Mesothelial cell of epicardium (in vitro differentiated cells): ENCODE measurements at places on chromosomes 4 and X. TPM values are rescaled to one million over a fixed set of nuclear protein-coding genes. Genes with fewer than 3 reads are reported as not detected.
A peak's percentile ranks its signal among the peaks of the same experiment; 100 is the strongest.

Gene AKAP14
- not detected in 3 replicates for total RNA-seq

Gene SLITRK2
- 0.85 to 1.2 TPM (median 0.95 TPM) in 3 replicates for total RNA-seq

Gene FAM47B
- not detected in 3 replicates for total RNA-seq

Gene SYNPO2
- total RNA-seq = 20.6 to 23.4 TPM (median 22.6 TPM) in 3 replicates

Gene CSN1S1
- total RNA-seq = not detected in 3 replicates

Gene RAB39B
- total RNA-seq = 1.6 to 1.9 TPM (median 1.7 TPM) in 3 replicates

Gene NXF2B
- total RNA-seq = not detected in 3 replicates

Gene ADGRG2
- 0.98 to 1.0 TPM (median 0.99 TPM) in 3 replicates for total RNA-seq

Gene MAP9
- 20.6 to 22.4 TPM (median 21.2 TPM) in 3 replicates for total RNA-seq

DNA sequence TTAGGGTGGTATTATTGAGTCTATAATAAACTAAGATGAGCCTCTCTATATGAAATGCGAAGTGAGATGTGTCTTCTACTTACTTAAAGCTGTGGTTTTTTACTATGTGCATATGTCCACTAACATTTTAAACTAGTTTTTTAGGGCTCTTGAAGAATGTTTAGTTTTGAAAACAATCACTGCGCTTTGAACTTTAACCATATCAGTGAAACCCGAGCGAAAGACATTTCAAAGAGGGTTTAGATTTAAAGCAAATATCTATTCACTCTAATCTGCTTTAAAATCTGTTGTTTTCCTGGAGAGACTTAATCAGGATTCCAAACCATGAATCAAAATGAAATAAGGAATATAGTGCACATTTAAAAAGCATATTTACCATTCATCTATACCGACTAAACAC is 24.8 kb upstream of the SLC7A11 start:
- H3K27ac ChIP-seq = peak overlapping the region; percentile 53
- H3K27me3 ChIP-seq = no peaks in the 10 kb centered on the region
- no peak for DNase-seq
- peaks cover 21% of the 10 kb centered on the region for H3K4me1 ChIP-seq
- H3K4me3 ChIP-seq = no peak overlapping the region

DNA sequence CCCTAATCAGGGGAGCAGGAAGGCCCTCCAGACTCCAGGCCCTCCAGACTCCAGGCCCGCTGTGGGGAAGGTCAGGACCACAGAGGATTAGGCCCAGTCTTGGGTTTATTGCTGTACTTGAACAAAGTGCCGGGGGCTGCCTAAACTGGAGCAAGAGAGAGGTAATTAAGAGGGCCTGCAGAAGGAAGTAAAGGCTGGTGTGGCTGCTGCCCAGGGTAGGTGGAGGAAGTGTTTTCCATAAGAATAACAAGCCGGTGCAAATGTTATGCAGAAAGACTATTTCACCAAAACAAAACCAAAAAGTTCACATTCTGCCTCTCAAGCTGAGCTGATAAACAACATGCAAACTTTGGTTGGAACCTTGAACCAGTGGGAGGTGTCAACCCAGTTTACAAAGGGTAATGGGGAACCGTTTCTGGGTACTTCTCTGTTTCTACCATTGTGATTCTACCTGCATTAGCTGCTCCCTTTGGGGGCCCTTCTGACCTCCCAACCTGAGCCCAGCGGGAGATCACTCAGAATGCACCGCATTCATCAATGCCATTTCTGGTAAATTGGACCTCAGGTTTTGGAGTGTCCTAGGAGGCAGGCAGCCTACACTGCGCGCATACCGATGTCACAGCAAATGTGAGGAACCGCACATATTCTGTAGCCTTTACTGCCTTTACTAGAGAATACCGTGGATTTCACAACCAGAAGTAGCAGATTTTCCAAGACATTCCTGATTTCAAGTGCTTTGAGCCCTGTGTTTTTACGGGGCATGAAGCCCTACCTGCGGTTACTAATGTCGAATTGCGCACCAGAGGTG is 59.7 kb upstream of the BCOR start:
- peak overlapping the region; percentile 30 for H3K27ac ChIP-seq
- peaks cover 23% of the 10 kb centered on the region for H3K4me1 ChIP-seq
- H3K36me3 ChIP-seq = no peaks in the 10 kb centered on the region
- H3K27me3 ChIP-seq = peaks cover 7% of the 10 kb centered on the region
- peak overlapping the region; percentile 44 for H3K4me3 ChIP-seq

DNA sequence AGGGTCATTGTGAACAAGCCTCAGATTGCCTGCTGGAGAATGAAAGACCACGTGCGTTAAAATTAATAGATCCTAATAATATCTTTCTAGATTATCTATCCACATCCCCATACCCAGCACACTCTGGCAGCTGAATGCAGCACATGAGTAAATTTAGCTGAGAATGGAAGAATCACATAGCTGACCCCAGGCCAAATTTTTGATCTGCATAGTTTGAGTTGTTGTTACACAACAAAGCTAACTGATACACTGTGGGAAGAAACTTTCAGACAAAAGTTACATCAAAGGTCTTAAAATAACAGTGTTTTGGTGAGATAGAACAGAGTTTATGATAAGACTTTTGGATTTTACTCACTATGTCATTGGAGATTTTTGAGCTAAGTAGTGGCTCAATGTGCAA is 72.4 kb upstream of the ANXA10 start:
- no peak overlapping the region for H3K27ac ChIP-seq
- peaks cover 17% of the 10 kb centered on the region for H3K4me1 ChIP-seq
- no peak overlapping the region for H3K4me3 ChIP-seq
- H3K36me3 ChIP-seq = peaks cover 4% of the 10 kb centered on the region
- no peak for DNase-seq

GRCh38 chr4:57605376-57605775 is 495.2 kb upstream of the IGFBP7 start:
- H3K4me3 ChIP-seq = no peak overlapping the region
- H3K27me3 ChIP-seq = no peaks in the 10 kb centered on the region
- peaks cover 39% of the 10 kb centered on the region for H3K4me1 ChIP-seq
- DNase-seq = no peak
- no peaks in the 10 kb centered on the region for H3K36me3 ChIP-seq
- H3K27ac ChIP-seq = peak overlapping the region; percentile 36

GRCh38 chr4:148850257-148850995 is 408.2 kb upstream of the NR3C2 start:
- H3K27ac ChIP-seq = no peak overlapping the region
- no peaks in the 10 kb centered on the region for H3K36me3 ChIP-seq
- no peak for DNase-seq
- H3K27me3 ChIP-seq = no peaks in the 10 kb centered on the region
- no peak overlapping the region for H3K4me3 ChIP-seq
- H3K4me1 ChIP-seq = no peaks in the 10 kb centered on the region

GRCh38 chr4:93658443-93658842 is 170.1 kb upstream of the ATOH1 start:
- H3K36me3 ChIP-seq = no peaks in the 10 kb centered on the region
- H3K27ac ChIP-seq = no peak overlapping the region
- DNase-seq = no peak
- H3K4me1 ChIP-seq = no peaks in the 10 kb centered on the region
- H3K27me3 ChIP-seq = no peaks in the 10 kb centered on the region
- no peak overlapping the region for H3K4me3 ChIP-seq

DNA sequence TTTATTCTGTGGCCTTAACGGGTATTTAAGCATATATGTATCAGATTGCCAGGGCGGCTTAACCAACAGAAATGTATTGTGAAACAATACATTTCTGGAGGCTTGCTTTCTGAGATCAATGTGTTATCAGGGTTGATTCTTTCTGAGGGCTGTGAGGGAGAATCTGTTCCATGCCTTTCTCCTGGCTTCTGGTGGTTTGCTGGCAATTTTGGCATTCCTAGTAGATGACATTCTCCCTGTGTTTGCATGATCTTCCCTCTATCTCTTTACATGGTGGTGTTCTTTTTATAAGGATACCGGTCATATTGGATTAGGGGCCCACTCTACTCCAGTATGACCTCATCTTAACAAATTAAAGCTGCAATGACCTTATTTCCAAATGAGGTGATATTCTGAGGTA is 16.9 kb upstream of the CEP135 start:
- no peaks in the 10 kb centered on the region for H3K36me3 ChIP-seq
- H3K4me1 ChIP-seq = peaks cover 11% of the 10 kb centered on the region
- H3K4me3 ChIP-seq = no peak overlapping the region
- H3K27ac ChIP-seq = no peak overlapping the region
- no peaks in the 10 kb centered on the region for H3K27me3 ChIP-seq
- DNase-seq = no peak

GRCh38 chr4:71992571-71993312 is 39.1 kb upstream of the NPFFR2 start:
- no peaks in the 10 kb centered on the region for H3K4me1 ChIP-seq
- H3K27ac ChIP-seq = no peak overlapping the region
- H3K36me3 ChIP-seq = peaks cover 2% of the 10 kb centered on the region
- no peak for DNase-seq
- no peaks in the 10 kb centered on the region for H3K27me3 ChIP-seq
- no peak overlapping the region for H3K4me3 ChIP-seq

DNA sequence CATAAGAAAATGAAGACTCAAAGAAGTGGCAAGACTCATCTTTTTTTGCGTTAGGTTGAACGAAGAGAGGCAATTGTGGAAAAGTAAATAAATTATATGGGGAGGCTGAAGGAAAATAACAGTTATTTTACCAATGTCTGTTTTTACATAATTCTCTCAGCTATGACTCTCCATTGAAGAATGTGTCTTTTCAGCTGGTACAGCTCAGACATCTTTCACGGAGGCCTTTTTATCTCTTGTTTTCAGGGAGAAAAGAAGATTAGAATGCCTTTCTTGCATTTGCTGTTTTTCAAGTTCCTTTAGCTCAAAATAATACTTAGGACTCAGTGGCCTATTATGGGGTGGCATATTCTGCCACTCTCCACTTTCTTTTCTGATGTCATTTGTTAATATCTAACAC is 153.0 kb downstream of the ADAM29 start:
- peak overlapping the region; percentile 82 for H3K27ac ChIP-seq
- H3K36me3 ChIP-seq = no peaks in the 10 kb centered on the region
- peaks cover 14% of the 10 kb centered on the region for H3K4me1 ChIP-seq

GRCh38 chr4:108533245-108533844 is 87.0 kb upstream of the RPL34 start:
- H3K4me3 ChIP-seq = no peak overlapping the region
- H3K27me3 ChIP-seq = no peaks in the 10 kb centered on the region

GRCh38 chr4:144754562-144755410 is 108.8 kb downstream of the HHIP start:
- H3K4me3 ChIP-seq = no peak overlapping the region
- no peaks in the 10 kb centered on the region for H3K4me1 ChIP-seq
- no peak for DNase-seq
- H3K27ac ChIP-seq = no peak overlapping the region

- DNase-seq = no peak
Observed at GRCh38 chrX:7316887-7317286, 168.9 kb upstream of the PUDP start.

DNA sequence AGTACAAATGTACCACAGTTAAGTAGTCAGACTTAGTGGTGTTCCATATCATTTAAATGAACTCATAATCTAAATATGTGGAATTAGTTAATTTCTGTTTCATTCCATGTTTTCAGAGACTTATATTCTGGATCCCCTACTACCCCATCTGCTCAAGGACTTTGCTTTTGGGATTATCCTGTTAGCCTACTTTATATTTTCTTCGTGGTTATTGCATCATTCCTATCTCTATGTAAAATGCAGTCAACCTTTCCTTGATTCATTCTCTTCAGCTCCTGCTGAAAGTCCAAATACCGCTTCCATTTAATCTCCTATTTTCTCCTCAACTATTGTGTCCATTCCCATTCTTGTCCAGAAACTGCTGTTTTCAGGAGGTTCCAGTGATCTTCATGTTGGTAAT is 25.1 kb downstream of the SLC30A9 start:
- peaks cover 9% of the 10 kb centered on the region for H3K36me3 ChIP-seq
- no peak overlapping the region for H3K4me3 ChIP-seq
- H3K27me3 ChIP-seq = no peaks in the 10 kb centered on the region
- H3K27ac ChIP-seq = no peak overlapping the region

GRCh38 chr4:180798036-180798577 is 1445.1 kb upstream of the TENM3 start:
- no peak for DNase-seq
- no peaks in the 10 kb centered on the region for H3K4me1 ChIP-seq
- no peak overlapping the region for H3K27ac ChIP-seq
- H3K27me3 ChIP-seq = peaks cover 4% of the 10 kb centered on the region
- H3K4me3 ChIP-seq = no peak overlapping the region

DNA sequence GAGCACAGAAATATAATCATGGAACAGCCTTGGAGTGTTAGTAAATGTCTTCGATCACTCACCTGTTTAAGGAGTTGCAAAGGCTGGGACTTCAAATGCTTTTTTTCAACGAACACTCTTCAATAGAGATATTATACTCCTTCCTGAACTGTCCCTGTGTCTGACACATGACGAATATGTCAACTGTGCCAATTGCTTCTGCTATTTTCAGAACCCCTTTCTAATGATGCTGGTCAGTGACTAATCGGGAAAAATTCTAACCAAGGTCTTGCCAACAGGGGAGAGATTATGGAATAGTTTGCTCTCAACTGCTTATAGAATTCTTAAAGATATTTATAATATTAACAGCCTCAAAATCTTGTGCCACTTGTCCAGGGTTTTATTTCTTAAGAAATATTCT is 8.5 kb upstream of the KLHL34 start:
- no peak overlapping the region for H3K27ac ChIP-seq
- no peak for DNase-seq
- no peaks in the 10 kb centered on the region for H3K36me3 ChIP-seq
- peaks cover 3% of the 10 kb centered on the region for H3K27me3 ChIP-seq

DNA sequence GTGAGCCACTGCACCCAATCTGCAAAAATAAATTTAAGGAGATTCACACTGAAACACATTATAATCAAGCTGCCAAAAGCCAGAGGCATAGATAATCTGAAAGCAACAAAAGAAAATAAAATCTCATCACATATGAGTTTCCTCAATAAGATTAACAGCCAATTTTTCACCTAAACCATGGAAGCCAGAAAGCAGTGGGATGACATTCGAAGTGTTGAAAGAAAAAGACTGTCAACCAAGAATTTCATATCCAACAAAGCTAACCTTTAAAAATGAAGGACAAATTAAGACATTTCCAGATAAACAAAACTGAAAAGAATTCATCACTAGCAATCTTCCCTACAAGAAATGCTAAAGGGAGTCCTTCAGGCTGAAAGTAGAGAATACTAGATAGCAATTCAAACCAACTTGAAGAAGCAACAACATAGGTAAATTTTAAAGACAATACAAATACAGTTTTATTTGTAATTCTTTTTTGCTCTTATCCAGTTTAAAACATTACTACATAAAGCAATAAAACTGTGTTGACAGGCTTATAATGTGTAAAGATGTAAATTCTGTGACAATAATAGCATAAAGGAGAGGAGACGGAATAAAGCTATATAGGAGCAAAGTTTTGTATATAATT is 23.1 kb upstream of the KLHL8 start:
- H3K27me3 ChIP-seq = no peaks in the 10 kb centered on the region
- no peaks in the 10 kb centered on the region for H3K4me1 ChIP-seq
- no peak overlapping the region for H3K27ac ChIP-seq
- H3K4me3 ChIP-seq = no peak overlapping the region

- H3K27ac ChIP-seq = peak overlapping the region; percentile 39
- peak overlapping the region; percentile 75 for H3K4me3 ChIP-seq
- H3K27me3 ChIP-seq = peaks cover 4% of the 10 kb centered on the region
- H3K36me3 ChIP-seq = peaks cover 1% of the 10 kb centered on the region
- H3K4me1 ChIP-seq = peaks cover 20% of the 10 kb centered on the region
- no peak for DNase-seq
Observed at GRCh38 chrX:46759645-46759974, 692 bp upstream of the SLC9A7 start.
